Right renal cortex interstitium (tissue), 3 donors: ENCODE measurements at places on chromosomes 12 and 14. TPM values are rescaled to one million over a fixed set of nuclear protein-coding genes. Genes with fewer than 3 reads are reported as not detected.

- DNase-seq = no peak
These were observed 127.2 kb downstream of the LRRK2 start for GRCh38 chr12:40351976-40352375.

DNA sequence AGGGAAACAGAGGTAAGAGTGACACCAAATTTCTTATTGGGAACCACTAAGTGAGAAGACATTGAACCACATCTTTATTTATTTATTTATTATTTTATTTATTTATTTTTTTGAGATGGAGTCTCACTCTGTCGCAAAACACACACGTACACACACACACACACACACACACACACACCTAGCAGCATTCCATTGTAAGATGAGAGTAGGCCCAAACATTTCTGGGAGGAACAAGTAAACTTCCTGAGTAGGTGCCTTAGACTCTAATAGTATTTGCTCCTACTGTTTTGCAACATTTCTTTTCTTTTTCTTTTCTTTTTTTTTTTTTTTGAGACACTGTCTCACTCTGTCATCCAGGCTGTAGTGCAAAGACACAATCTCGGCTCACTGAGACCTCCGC, 7.1 kb upstream of the CDC42BPB start:
- DNase-seq = no peak

- no peak for DNase-seq
These were observed 7.9 kb upstream of the GPRC5A start for GRCh38 chr12:12883369-12884001.

- no peak for DNase-seq
These were observed 209.7 kb upstream of the FAR2 start for GRCh38 chr12:28939427-28939826.

DNA sequence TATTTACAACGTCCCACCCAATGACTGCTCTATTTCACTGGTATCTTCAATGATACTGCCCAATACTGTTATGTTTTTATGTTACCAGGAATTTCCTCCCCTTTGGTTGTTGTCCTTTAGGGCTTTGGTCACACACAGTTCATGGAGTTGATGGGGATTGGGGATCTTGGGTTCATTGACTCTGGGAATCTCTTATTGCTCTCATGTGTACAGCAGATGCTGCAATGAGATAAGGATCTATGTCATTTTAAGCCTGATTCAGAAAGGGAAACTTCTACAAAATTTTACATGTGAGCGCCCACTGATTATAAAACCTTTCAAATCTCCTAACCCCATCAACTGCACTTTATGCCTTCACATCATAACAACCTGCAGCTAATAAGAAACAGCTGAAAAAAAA, 67.2 kb downstream of the FAR2 start:
- no peak for DNase-seq

DNA sequence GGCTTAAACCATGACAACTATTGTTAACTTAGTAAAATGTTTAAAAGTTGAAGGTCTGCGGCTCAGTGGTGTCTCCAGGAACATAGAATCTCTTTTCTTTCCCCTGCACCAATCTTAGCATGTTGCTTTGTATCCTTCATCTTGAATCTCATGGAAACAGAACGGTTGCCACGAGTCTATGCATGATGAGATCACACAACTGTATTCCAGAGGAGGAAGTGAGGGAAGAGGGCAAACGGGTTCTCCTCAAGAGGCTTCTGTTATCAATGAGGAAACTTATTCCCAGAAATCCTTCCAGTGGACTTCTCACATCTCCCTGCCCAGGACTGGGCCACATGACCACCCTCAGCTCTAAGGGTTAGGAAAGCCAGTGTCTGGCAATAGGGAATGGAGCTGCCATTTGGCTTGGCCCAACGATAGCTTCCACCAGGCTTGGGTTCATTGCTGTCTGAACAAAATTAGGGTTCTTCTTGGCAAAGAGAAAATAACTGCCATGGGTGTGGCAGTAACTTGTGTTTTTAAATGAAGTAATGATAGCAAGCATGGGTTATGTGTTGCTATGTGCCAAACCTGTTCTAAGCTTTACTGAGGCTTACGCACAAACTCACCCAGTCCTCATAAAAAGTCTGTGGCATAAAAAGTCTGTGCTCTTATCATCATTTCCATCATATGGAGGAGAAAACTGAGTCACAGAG, 17.4 kb downstream of the PLXNC1 start:
- no peak for DNase-seq

DNA sequence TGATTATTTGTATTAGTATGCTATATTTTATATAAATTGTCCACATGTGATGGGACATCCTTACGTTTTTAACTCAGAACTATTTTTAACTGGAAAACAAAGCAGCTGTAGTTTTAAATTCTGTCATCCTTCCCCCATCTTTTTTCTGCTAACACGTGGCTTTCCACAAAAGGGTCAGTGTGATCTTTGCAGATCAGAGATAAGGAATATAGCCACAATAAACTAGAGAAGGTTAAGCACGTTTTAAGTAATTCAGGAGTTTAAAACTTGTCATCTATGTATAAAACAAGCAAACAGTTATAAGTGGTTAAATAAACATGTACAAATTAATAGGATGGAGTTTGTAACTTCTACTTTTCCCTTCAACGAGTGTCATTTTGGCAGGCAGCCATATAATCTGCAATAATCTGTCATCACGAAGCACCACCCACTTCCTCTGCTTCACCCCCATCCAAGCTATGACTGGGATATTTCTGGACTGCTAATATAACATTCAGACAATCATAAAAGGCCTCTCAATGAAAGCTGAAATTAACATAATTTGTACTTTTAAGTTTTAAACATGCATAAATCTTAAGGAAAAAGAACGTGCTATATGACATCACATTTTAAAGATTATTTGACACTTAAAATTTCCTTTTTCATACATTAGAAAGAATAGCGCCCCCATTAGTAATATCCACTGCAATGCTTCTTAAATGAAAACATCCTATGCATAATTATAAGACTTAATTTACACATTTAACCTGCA, 15.3 kb downstream of the TAOK3 start:
- no peak for DNase-seq

- DNase-seq = no peak
These were observed 78.8 kb downstream of the OSBPL8 start for GRCh38 chr12:76480796-76481195.

CCDC60 gene
- not detected for polyA plus RNA-seq

MIS18BP1 gene
- 41.1 TPM for polyA plus RNA-seq

SOAT2 gene
- polyA plus RNA-seq = 1.4 TPM

MFAP5 gene
- polyA plus RNA-seq = not detected
